GM04503 (cell line): ENCODE measurements at places on chromosomes 6 and 20.

DNA sequence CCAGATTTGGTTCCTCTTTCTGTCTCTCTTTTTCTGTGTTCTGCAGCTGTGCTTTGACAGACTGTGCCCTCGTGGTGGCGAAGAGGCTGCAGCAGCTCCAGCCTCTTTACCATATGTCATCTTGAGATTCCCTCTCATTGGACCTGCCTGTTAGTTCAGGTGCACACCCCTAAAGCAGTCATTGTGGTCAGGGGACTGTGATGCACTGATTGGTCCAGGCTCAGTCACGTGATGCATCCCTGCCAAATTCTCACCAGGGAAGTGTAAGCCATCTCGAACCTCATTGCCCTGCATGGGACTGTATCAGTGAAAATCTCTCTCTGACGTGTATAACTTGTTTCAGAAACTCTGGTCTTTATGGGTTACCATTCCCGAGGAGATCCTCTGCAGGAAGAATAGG is 160.3 kb downstream of the EYA2 start:
- DNase-seq: no peak

DNA sequence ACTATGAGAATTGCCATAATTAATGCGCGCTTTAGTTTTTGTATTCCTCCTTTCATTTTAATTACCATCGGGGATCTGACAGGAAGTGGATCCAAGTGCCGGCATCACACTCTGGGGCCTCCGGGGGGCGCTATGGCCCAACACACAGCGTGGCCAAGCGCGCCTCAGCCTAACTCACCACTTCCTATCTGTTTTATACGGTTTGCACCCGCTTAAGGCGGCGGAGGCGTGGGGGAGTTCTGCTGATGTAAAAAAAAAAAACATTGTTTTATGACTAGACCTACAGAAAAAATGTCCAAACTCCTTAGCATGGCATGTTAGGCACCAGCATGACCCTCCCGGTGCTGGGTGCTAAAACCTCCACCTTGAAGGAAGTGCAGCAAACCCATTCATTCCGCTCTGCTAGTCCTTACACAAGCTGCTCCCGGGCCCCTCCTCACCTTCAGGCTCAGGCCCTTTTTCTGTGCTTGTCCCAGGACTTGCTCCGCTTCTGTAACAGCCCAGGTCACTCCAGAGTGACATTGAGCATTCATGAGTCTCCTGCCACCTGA is 4.5 kb upstream of the EBF4 start:
- no peak for DNase-seq

DNA sequence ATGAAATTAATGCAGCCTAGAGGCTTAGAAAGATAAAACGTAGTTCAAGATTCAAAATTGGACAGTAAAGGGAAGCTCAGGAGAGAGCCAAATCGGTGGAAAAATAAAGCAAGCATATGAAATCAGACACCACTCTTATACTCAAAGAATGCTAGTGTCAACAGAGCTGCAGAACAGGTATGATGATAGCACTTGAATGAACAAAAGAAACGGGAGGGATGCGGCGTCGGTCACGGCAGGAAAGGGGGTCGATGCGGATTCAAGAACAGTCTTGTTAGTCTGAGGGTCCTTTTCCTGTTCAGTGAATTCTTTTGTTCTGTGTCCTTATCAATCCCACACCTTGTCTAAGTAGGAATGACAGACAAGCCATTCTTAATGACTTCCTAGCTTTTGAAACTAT is 114.4 kb downstream of the FOXC1 start:
- no peak for DNase-seq

DNA sequence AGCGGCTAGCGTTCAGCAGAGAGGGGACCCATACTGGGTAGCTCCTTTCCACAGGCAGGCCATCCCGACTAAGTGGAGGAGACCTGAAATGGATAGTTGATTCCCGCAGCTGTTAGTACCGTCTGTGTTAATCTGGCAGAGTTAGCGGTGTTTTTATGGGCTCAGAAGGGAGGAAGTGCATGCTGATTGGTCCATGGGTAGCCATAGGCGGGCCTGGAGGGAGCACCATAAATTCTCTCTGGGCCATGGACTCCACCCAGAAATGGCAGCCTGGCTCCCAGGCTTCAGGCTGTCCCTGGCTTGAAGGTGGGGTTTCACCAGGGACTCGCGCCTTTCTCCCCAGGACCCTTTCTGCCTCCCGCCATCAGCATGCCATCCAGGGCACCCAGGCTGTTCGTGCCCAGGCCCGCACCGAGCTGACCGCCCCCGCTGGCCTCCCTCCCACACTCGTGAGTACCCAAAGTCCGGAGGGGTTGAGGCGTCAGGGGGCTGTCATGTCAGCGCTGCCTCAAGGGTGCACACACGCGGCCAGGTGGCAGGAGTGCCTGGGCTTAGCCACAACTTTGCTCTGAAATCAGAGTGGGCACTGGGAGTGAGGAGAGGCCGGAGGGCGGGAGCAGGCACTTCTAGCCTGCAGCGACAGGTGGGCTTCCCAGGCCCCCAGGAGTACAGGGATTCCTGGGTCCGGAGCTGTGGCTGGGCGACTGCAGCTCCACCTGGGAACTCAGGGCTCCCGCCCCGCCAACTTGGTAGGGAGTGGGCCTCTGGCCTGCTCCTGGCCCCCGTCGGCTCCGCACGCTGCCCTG is 694.3 kb upstream of the FLRT3 start:
- no peak for DNase-seq

DNA sequence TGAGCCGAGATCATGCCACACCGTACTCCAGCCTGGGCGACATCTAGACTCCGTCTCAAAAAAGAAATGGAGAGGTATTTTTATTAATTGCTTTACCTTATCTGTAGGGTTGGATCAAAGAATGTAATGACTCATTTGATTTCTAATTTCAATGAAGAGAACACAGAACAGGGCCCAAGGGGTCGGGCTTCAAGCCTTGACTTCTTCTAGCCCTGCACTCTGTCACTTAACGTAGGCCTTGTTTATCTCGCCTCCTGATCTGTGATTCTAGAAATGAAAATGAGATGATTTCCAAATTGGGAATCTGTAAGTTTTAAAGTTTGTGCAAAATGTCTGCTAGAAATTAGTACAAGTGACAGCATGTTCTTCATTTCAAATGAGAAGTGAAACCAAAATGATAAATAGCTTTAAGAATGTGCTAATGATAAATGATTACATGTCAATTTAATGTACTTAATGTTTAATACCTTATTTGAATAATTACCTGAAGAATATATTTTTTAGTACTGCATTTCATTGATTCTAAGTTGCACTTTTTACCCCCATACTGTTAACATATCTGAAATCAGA is 180.5 kb downstream of the SLC16A10 start:
- no peak for DNase-seq

GRCh38 chr20:63686492-63687321 is 9.7 kb upstream of the TNFRSF6B start:
- DNase-seq: peak; percentile 63

- no peak for DNase-seq
These were observed 11.6 kb downstream of the PIGT start for GRCh38 chr20:45427236-45428149.

GRCh38 chr6:169253337-169254238 is at the start of gene THBS2:
THBS2 (minus strand) TSS chr6:169253846; CDS start chr6:169250784, 3,062 bp downstream.
- DNase-seq: peak; percentile 91

DNA sequence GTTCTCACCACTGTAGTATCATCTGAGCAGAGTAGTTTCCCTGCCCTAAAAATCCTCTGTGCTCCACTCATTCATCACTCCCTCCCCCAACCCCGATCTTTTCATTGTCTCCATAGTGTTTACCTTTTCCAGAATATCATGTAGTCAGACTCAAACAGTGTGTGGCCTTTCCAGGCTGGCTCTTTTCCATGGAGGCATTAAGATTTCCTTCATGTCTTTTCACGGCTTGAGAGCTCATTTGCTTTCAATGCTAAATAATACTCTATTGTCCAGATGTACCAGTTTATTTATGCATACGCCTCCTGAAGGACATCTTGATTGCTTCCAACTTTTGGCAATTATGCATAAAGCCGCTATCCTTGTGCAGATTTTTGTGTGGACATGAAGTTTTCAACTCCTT is 235.8 kb downstream of the PHACTR1 start:
- no peak for DNase-seq

GRCh38 chr6:51678905-51679620 is 408.4 kb downstream of the PKHD1 start:
- DNase-seq: no peak

DNA sequence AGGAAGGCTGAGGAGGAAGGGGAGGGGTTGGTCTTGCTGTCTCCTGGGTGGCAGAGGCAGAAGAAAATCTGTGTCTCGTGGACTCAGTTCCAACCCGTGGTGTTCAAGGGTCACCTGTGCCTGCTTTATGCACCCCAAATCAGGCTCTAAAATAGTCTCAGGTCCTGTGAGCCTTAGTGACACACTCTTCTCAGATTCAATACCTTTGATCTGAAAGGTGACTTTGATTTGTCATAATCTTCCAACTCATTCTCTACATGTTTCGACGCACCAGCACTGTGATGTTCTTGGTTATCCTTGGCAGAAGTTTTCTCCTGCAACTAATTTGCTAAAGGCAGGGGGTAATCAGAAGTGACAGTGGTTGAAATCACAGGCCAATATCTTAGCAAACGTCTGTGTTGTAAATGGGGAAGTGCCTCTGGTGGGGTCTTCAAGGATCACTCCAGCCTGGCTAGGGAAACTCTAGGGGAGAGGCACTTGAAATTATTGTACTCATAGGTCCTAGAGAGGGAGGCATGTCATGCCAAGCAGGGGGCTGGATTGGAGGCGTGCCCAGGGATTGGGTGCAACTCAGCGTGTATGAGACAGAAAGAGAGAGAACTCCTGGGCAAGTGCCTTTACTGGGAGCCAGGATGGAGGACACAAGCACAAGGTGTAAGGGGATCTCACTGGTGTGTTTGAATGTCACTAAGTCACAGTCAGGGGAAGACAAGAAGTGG is 19.0 kb upstream of the PRND start:
- no peak for DNase-seq

DNA sequence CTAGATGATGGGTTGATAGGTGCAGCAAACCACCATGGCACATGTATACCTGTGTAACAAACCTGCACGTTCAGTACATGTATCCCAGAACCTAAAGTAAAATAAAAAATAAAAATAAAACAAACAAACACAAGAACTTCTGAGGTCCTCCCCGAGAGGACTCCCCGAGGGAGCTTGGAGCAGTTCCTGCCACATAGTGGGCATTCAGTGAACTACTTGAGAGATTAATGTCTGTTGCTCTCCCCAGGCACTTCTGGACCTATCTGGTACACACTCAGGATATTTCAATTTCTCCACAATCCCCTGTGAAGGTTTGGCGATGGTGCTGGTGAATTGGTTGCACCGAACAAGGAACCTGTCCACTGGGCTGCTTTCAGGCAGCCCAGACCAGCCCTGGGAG is 311.2 kb downstream of the ESR1 start:
- DNase-seq: no peak

- DNase-seq: peak; percentile 2
These were observed 122.0 kb upstream of the NRSN1 start for GRCh38 chr6:24004062-24004461.

- no peak for DNase-seq
These were observed 23.0 kb downstream of the BCKDHB start for GRCh38 chr6:80129485-80129884.

DNA sequence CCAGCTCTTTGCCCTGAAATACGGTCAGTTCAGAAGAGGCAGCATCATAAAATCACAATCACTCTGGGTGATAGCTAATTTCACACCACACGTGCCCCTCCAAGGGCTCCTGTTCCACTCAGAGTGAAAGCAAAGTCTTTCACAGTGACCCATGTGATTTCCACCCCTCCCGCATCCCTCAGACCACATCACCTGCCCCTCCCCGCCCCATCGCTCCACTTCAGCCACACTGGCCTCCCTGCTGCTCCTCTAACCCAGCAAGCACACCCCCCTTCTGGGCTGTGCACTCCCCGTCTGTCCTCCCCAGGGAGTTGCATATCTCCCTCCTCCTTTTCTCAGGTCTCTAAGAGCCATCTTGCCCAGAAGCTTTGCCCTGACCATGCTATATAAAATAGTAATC is 74.5 kb downstream of the PSMG4 start:
- no peak for DNase-seq

- no peak for DNase-seq
These were observed 3.9 kb downstream of the PTPRK start for GRCh38 chr6:128516514-128516898.

GRCh38 chr20:14383335-14383734 is 45.9 kb upstream of the FLRT3 start:
- no peak for DNase-seq

- no peak for DNase-seq
These were observed 8.9 kb downstream of the NT5E start for GRCh38 chr6:85458782-85459181.

DNA sequence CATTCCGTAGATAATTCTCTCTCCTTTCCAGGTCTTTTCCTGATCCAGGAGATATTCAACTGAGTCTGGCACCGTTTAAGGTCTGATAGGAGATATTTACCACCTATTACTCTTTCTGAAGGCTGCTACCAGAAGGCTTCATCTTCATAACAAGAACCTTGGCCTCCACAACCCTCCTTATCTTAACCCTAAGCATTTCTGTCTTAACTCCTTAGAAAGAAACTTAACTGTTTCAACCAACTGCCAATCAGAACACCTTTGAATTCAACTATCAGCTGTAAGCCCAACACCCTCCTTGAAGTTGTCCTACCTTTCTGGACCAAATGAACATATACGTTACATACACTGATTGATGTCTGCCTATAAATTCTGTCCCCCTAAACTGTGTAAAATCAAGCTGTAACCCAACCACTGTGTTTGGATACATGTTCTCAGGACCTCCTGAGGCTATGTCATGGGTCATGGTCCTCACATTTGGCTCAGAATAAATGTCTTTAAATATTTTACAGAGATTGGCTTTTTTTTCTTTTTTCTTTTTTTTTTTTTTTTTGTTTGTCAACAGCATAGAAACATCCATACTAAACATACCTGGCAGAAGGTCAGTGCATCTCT is 6.6 kb upstream of the TNFAIP3 start:
- no peak for DNase-seq

DNA sequence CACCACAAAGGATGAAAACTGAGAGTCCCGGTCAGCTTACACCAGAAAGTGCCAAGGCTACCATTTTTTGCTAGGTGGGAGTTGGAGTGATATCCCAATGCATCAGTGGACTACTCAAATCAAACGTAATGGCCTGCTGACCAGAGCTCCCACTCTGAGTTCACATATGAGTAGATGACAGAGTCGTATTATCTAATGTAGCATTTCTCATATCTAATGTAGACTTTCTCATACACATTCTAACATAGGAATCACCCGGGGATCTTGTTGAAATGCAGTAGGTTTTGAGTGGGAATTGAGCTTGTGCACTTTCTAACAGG is 38.4 kb upstream of the FUCA2 start:
- DNase-seq: no peak
